ENCODE measurements at places on chromosomes 16 and 17.

DNA sequence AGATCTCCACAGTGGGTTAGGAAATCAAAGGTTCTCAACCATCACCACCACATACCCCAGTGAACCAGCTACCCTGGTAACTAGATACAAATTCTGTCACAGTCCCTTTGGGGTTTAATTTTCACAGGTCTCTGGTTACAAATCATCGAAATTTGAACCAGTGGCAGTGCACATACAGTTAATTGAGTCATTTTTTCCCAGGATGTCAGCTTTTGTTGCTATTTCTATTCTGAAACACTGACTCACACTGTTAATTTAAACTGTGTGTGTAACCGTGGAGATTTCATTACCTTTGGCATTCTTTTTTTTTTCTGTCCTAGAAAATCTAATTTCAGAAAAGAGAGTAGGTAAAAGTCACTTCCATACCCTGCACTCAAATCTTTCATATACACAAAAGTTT, 511.5 kb downstream of the TOX3 start:
- DNase-seq = no peak

DNA sequence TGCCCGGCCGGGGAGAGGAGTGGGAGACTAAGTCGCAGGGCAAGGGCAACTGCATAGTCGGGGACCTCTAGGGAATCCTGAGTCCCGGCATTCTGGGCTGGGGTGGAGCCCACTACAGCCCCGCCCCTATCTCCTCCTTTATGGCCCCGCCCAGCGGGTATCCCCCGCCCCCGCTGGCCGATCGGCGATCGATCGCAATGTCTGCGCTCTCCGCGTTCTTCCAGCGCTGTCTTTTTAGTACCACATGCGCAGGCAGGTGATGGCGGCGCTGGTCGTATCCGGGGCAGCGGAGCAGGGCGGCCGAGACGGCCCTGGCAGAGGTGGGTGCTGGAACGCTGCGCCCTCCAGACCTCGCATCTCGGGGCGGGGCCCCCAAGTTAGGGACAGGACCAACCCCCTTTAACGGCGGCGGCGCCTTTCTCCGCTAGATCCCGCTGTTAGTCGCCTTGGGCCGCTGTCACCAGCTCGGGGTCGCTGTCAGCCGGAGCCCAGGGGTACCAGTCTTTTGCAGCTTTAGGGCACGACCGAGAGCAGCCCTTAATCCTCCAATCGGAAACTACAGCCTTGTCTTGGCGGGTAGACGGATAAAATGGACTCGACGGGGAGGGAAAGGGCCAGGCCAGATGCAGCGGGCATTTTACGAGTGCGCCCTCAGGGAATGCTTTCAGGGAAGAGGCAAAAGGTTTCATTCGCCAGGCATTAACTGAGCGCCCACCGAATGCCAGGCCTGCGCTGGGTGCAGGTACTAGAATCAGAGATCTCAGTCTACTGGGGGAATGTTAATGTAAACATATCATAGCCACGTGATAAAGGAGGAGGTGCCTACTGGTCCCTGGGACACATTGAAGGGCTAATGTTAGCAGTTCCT, at the start of gene DPH1:
DPH1 (plus strand) TSS at position 243 of the 868 bp plus-strand sequence; CDS start at position 260, 17 bp downstream.
- DNase-seq = peak; percentile 83

DNA sequence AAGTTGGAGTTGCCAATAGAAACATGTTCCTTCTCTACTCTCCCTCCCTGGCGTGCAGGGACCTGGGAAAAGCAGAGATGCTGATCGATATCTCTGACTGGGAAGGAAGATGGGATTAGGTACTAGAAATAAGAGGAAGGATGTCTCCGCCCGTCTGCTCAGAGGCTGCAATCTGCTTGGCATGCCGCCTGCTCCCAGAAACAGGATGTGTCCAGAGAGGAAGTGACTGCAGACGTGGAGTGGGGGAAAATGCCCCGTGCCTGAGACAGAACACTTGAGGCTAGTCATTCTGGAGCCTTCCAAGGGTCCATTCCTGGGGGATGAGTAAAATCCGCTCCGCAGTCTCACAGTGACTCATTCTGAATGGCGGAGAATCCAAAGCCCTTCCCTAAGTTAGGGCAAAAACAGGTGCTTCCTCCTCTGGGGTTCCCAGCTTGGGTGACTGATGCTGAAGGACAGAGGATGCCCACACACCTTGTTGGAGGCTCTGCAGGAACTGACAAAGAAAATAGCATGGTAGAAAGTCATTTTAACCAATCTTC, 45.0 kb upstream of the SMURF2 start:
- DNase-seq = no peak

DNA sequence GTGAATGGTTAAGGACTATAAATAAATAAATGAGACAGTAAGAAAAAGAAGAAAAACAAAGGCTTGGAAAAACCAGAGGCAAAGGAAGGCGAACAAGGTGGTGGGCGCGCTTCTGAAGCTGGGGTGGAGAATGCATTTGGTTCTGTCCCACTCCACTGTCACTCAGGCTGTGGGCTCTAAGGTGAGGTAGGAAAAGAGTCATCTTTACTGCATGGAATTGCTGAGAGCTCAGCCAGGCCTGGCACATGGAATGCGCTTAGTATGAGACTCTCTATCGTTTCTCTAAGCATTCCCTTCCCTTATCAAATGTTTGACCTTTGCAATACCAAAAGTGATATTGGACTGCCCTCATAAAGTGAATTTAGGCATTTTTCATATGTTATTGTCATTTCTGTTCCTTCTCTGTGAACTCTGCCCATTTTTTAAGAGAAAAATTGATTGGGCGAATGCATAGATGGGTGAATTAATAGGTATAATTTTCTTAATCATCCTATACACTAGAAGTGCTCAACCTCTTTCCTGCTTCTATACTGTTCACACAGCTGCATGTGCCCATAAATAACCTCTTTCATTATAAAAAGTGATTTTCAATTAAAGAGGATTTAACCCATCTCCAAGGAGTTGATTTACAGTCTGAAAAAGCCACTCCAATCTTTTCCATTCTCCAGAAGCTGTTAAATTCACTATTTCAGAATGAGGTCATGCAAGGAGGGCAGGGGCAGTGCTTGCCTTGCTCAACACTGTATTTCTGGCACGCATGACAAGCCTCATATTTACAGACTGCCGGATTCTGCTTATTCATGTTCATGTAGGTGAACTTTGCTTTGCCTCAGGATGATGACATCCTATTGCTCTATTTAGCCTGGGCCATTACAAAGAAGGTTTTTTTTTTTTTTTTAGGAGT, 87.7 kb downstream of the MYH10 start:
- DNase-seq = no peak

- DNase-seq = no peak
Measured at GRCh38 chr16:80231888-80232287, 308.9 kb upstream of the DYNLRB2 start.

DNA sequence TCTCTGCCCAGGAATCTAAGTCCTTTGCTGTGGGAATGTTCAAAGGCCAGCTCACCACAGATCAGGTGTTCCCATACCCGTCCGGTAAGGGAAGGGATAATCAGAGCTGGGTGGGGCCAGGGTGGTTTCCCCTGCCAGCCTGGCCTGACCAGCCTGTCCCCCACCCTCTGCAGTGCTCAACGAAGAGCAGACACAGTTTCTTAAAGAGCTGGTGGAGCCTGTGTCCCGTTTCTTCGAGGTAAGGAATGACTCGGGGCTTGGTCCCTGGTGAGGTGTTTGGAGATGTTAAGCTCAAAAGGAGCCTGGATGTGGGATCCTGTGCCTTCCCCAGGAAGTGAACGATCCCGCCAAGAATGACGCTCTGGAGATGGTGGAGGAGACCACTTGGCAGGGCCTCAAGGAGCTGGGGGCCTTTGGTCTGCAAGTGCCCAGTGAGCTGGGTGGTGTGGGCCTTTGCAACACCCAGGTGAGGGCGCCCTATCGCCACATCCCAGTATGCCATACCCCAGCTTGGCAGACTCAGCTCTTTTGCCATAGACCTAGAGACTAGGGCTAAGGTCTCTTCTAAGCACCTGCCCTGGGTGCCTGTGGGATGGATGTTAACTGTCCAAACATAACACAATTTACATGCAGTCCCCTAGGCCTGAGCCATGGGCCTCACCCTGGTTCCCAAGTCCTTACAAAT, 997 bp downstream of the ACADVL start:
- DNase-seq = peak; percentile 38

GRCh38 chr17:66407864-66408263, 105.5 kb downstream of the PRKCA start:
- no peak for DNase-seq

- peak; percentile 79 for DNase-seq
Measured at GRCh38 chr17:7383742-7384488, 3.0 kb downstream of the TNK1 start.

DNA sequence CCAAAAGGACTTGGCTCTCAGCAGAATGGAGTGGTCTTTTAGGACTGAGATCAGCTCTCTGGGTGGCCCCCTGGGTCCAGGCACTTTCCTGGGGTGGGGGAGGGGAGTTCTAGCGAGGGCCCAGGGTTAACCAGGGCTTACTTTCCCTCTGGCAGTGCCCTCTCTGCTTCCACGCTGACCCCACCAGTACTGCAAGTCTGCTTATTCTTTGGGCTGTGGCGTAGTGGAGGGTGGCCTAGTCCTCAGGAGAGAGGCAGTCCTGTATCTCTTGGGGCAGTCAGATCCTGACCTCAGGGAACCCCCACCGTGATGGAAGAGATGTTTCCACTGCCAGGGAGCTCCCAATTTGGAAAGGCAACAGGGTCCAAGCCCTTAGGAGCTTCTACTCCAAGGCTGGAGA, 79.4 kb downstream of the CCDC182 start:
- DNase-seq = no peak

DNA sequence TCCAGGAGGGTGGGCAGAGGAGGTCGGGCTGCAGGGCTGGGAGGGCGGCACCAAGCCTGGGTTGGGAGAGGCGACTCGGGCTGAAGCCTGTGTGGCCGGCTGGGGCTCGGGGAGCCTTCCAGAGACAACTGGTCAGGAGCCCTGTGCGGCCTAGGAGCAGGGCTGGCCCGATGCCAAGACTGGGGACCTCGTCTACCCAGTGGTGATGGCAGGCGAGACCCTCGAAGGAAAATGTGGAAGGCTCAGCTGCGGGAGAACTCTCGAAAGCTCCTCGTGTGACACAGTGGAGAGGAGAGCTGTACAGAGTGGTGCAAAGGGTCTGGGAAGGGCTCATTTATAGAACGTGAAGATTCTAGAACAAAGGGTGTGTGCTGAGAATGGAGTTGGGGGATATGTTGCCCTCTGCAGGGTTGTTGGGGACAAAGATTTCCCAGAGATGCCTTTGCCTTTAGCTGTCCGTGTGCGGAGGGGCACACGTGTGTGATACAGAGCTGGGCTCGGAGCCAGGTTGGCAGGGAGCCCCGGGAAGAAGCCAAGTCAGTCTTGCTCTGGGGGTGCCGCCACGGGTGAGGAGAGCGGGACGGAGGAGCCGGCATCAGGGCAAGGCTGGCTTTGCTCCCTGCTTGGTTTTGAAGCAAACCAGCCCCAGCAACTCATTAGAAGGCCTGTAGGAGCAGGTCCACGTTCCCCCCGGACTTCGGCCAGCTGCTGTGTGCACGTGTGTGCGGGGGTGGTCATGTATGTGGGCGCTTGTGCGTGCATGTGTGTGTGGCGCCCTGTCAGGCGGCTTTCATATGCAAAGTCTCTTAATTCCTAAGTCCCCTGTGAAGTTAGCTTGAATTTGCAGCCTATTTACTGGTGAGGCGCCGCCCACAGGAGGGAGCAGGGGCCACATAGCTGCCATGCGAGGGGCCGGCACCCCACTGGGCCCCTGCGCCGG, 132.4 kb upstream of the CHMP6 start:
- no peak for DNase-seq

DNA sequence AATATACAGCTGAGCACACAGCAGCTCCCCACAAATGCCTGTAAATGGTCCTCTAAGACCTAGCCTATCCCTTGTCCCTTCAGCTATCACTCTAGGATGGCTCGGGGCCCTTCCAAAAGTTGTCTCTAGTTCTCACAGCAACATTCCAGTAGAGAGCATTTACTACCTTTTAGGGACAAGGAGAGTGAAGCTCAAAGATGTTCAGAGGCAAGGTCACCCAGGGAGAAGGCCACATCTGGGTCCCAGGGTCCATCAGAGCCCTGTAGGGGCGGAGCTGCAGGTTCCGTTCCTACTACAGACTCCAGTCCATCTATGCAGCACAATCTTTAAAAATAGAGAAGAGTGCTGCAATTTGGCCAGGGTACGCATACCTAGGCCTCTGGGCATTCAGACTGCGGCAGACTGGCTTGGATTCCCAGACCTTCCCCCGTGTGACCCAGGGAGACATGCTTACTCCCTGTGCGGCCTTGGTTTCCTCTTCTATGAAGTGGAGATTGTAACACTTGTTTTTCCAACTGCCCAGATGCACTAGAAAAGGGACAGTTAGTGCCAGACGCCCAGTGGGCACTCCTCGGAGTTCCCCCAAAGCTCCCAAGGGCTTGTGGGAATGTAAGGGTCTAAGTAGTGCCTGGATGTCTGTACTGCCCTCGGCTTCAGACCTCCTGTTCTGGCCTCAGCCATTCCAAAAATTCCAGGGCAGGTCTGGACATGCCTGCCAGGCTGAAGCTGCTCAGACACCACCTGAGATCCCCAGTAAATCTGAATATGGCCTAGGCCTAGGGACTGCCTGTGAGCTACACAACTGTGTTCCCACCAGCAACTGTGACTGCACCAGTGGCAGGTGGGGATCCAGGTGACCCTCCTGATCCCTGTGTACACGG, 2.5 kb downstream of the SLC12A4 start:
- no peak for DNase-seq

GRCh38 chr17:28145348-28145747, 102.9 kb downstream of the NLK start:
- DNase-seq = no peak

DNA sequence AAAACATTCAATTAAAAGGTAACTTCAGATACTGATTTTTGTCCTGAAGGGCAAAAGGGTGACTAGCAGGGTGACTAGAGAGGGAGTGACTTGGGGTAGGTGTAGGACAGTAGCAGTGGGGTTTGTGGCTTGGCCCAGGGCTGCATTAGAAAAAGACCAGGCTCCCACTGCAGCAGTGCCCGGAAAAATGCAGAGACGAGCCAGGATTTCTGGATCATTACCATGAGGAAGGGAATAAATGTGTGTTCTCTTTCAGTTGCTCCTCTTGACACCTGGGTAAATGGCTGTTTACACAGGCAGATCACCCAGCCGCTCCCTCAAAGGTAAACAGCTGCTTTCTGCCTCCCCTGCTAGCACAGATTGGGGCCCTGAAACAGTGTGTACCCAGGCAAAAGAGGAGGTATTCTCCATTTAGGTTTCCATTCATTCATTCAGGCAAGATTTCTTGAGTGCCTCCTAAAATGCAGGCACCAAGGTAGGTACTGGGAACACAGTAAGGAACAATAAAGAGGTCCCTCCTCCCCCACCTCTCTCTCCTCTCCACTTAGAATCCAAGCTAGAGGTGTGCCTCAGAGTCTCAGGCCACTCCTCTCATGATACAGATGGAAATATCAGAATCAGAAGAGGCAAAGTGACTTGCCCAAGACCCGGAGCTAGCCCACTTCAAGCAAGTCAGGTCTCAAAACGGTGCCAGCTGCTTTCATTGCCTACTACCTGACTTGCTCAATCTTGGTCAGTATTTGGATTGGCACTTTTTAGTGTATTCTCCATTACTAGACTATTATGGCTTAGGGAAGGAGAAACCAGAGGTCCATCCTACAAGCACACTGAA, 15.2 kb upstream of the TOX3 start:
- no peak for DNase-seq
